Smooth muscle cell of bladder (primary cell): ENCODE measurements at places on chromosomes 7 and 10. TPM values are rescaled to one million over a fixed set of nuclear protein-coding genes. Genes with fewer than 3 reads are reported as not detected.

The ITGA8 gene
- 1.3 and 8.5 TPM in 2 replicates for total RNA-seq

The CCDC146 gene
- 1.6 and 3.1 TPM in 2 replicates for total RNA-seq

The DLG5 gene
- 21.9 and 37.8 TPM in 2 replicates for total RNA-seq

The EPO gene
- total RNA-seq, result not detected in 2 replicates

The CD36 gene
- total RNA-seq, result 24.7 and 46.6 TPM in 2 replicates

The CYP2E1 gene
- 0.28 and 0.37 TPM in 2 replicates for total RNA-seq

The PNLIPRP3 gene
- 0.09 TPM in 1 of 2 replicates, not detected in the other for total RNA-seq

The POU6F2 gene
- not detected in 2 replicates for total RNA-seq

The STARD3NL gene
- total RNA-seq, result 48.9 and 66.4 TPM in 2 replicates

The PTF1A gene
- not detected in 2 replicates for total RNA-seq

The ELAPOR2 gene
- 3.1 and 4.1 TPM in 2 replicates for total RNA-seq

The CTAGE6 gene
- total RNA-seq, result 0.28 and 0.55 TPM in 2 replicates

The NPSR1 gene
- not detected in 2 replicates for total RNA-seq

The YAE1 gene
- total RNA-seq, result 34.8 and 36.7 TPM in 2 replicates

The CXCL12 gene
- total RNA-seq, result 135 and 150 TPM in 2 replicates

The PIP4K2A gene
- 40.8 and 90.1 TPM in 2 replicates for total RNA-seq

The AS3MT gene
- 6.1 and 13.0 TPM in 2 replicates for total RNA-seq

The IKZF1 gene
- total RNA-seq, result not detected in 2 replicates

The KEL gene
- total RNA-seq, result 0.28 TPM in 1 of 2 replicates, not detected in the other

The DYDC2 gene
- total RNA-seq, result not detected in 2 replicates

The AKR1C4 gene
- not detected in 2 replicates for total RNA-seq

The POLR1F gene
- 18.4 and 19.6 TPM in 2 replicates for total RNA-seq

The FFAR4 gene
- total RNA-seq, result not detected in 2 replicates

The TUBAL3 gene
- total RNA-seq, result not detected in 2 replicates

The NDUFB2 gene
- 137 and 147 TPM in 2 replicates for total RNA-seq

The PFKP gene
- total RNA-seq, result 123 and 222 TPM in 2 replicates

The SLC16A12 gene
- total RNA-seq, result not detected in 2 replicates

The TRIP6 gene
- total RNA-seq, result 64.0 and 71.9 TPM in 2 replicates

The NEUROD6 gene
- not detected in 2 replicates for total RNA-seq

The KLLN gene
- total RNA-seq, result 0.37 and 0.57 TPM in 2 replicates
